ENCODE measurements at places on chromosomes 11 and 22.

- DNase-seq, result peak; percentile 42
These were observed 22.7 kb downstream of the YPEL1 start for GRCh38 chr22:21712751-21713427.

- DNase-seq, result no peak
These were observed 8.8 kb downstream of the OSBPL5 start for GRCh38 chr11:3156282-3156660.

GRCh38 chr22:31241936-31242335, 29.8 kb downstream of the LIMK2 start:
- no peak for DNase-seq

DNA sequence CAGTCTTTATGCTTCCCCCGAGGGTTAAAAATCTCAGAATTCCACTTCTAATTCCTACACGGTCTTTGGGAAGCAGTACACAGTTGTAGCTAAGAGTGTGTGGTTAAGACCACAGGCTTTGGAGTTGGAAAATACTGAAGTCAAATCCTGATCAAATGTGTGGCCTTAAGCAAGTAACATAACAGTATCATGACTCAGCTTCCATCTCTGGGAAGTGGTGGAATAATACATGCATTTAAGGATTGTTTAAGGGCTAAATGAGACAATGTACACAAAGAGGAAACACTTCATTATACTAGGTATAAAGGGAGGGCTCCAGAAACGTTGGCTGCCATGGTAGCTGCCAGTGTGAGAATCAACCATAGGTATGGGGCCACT, 71.5 kb downstream of the FAT3 start:
- no peak for DNase-seq

DNA sequence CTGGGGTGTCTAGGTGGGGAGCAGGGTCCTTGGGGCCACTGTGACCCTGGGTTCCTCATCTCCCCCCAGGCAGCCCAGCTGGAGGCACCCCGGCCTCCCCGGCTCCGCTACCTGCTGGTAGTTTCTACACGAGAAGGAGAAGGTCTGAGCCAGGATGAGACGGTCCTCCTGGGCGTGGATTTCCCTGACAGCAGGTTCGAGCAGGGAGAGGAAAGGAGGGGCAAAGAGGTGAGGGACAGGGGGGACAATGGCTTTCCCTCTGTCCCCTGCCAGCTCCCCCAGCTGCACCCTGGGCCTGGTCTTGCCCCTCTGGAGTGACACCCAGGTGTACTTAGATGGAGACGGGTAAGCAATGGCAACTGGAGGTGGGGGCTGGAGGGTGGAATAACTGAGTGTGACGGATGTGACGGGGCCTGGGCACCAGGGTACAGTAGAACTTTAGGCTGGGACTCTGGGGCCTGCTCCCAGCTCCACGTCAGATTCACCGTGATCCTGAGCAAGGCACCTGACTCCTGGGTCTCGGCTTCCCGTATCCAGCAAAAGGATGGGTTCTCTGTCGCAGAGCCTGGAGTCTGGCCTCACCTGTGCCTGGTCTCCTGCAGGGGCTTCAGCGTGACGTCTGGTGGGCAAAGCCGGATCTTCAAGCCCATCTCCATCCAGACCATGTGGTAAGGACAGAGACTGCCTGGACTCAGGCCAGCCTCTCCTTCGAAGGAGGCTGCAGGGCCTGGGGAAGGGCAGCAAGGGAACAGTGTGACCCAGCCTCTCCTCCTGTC, 3.6 kb downstream of the SSH3 start:
- DNase-seq, result no peak

DNA sequence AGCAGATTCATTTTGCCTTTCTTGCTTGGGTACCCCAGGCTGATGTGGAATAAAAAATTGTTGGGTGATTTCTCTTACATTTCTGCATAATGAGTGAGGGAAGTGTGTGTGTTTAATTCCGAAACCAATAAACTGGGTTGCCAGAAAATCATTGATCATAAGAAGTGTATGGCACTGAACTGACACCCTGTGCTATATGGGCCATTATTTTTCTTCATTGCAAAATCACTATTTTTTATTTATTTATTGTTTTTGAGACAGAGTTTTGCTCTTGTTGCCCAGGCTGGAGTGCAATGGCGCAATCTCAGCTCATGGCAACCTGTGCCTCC, 14.6 kb upstream of the HIKESHI start:
- DNase-seq, result no peak

DNA sequence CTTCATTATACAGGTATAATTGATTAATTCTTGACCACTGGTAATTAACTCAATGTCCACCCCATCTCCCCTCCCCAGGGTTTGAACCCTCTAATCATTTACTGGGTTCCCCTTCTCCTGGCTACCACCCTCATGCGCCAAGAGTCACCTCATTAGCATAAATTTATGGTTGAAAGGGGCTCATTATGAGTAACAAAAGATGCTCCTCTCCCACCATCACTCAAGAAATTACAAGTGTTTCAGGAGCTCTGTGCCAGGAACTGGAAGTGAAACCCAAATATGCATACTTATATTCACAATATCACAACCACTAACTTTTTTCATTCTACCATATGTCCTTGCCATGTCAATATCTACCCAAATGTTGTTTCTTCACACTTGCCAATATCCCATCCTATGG, 7.8 kb upstream of the STIP1 start:
- no peak for DNase-seq

GRCh38 chr11:15670520-15671070, 555.9 kb downstream of the INSC start:
- DNase-seq, result no peak

- DNase-seq, result peak; percentile 91
These were observed at the start of the genes DCDC1 and DNAJC24 for GRCh38 chr11:31369348-31370329. Gene DCDC1, minus strand, starts transcription at chr11:31369739. Its CDS starts 41,459 bp downstream, at chr11:31328280. Gene DNAJC24, plus strand, starts transcription at chr11:31369860. Its CDS starts 889 bp downstream, at chr11:31370749.

- DNase-seq, result no peak
These were observed 30.1 kb downstream of the ELFN2 start for GRCh38 chr22:37397226-37397625.

GRCh38 chr11:14327116-14327515, 31.9 kb downstream of the RRAS2 start:
- DNase-seq, result no peak

DNA sequence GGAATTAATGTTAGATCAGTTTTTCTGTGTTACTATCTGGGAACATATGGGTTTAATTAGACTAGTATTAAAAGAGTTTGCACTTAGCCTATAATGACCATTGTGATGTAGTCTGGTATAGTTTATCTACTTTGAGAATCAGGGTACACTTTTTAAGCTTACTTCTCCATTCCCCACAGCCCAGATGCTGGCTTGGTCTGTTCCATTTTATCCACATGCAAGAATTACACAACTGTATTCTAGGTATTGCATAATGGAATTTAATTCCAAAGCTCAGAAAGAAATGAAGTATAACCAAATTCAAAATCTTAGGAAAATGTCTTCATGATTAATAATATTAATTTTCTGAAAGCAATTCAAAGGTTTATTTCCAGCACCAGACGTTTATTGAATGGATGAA, 122.2 kb upstream of the PDGFD start:
- no peak for DNase-seq

GRCh38 chr11:128777369-128778011, 83.6 kb downstream of the FLI1 start:
- DNase-seq, result no peak

DNA sequence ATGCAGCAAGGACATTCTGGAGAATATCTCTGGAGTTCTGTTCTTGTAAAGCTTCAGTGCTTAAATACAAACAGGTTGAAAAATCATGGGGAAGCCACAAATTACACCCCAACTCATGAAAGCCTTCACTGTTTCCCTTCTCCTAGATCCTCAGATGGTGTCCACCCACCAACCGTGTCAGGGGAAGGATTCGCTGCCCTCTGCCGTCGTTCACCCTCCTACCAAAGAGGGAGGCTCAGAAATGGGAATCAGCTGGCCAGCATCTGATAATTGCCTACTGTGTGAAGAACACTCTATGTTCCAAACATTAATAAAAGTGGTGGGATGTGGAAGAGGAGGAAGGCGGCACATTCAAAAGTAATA, 7.4 kb upstream of the HEPACAM start:
- DNase-seq, result no peak

GRCh38 chr22:45968003-45968650, 8.8 kb downstream of the WNT7B start:
- no peak for DNase-seq

DNA sequence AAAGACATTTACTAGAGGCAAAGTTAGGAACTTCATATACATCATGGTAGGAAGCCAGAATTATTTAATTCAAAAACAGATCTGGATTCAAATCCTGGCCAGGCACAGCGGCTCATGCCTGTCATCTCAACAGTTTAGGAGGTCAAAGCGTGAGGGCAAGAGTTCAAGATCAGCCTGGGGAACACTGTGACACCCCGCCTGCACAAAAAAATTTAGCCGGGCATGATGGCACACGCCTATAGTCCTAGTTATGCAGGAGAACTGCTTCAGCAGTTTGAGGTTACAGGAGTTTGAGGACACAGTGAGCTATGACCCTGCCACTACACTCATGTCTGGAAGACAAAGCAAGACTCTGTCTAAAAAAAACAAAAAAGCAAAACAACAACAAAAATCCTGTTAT, 8.9 kb downstream of the MRTFA start:
- DNase-seq, result no peak

GRCh38 chr22:46731246-46732040, 6.6 kb downstream of the CERK start:
- no peak for DNase-seq

DNA sequence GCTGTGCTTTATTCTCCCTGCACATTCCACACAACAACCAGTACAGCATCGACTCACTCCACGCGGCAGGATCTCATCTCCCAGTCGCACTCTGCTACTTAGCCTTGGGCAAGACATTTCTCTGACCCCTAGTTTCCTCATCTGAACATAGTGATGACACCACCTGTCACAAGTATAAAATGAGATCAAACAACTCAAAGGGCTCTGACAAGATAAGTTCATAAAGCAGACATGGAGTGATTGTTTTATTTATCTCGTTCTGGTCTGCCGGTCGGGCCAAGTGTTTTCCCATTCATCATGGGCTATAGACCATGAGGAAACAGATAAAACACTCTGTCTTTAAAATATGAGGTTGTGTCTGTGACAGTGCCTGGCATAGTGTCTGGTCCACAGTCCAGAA, 35.0 kb downstream of the DSCAML1 start:
- no peak for DNase-seq

DNA sequence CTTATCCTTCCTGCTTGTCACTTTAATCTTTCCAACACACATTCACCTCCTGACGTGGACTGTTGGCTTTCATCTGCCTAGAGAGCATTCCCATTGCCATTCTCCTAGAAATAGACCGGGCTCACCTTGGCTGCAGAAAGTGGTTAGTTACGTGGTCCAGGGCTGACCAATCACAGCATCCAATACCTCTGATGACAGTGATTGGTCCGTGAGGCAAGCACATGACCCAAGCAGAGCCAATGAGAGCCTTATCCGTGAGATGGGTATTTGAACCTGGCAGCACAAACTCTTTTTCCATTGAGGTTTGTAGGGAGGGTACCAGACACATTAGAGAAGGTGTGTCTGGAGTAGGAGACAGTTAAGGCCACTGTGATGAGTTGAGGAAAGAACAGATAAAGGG, 85.8 kb downstream of the MIAT start:
- DNase-seq, result no peak

- DNase-seq, result no peak
These were observed 69.2 kb upstream of the OR9G4 start for GRCh38 chr11:56817661-56818060.

DNA sequence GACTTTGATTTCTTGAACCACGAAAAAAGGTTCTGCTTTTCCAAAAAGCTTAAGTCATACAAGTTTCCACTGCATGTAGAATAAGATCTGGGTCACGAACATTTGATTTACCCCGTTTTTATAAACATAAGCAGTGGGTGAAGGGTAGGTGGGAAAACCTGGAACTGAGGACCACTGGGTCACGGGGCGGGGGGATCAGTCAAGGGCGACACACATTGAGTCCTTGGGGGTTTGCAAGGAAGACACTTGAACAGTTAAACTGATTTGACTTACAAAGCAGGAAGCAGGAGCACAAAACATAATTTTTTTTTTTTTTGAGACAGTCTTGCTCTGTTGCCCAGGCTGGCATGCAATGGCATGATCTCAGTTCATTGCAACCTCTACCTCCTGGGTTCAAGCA, 10.9 kb downstream of the FADS3 start:
- no peak for DNase-seq

- no peak for DNase-seq
These were observed 29.1 kb upstream of the TMPRSS4 start for GRCh38 chr11:118047749-118048148.

DNA sequence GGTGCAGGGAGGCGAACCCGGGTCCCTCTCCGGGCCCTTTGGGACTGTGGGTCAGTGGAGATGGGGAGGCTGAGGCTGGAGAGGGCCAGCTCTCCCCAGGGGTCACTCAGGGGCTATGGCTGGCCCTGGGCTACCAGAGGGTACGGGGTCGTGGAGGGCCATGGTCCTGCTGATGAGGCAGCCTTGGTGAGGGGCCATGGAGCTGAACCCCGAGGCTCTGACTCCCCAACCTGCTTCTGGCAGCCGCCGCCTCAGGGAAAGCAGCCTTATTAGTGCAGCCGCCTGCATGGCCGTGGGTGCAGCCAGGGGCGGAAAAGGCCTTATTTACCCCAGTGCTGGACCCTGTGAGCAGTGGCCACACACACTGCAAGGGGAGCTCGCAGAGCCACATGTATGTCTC, 139.4 kb downstream of the MIAT start:
- DNase-seq, result no peak

- DNase-seq, result no peak
These were observed 6.4 kb downstream of the PRAME start for GRCh38 chr22:22552630-22553029.

DNA sequence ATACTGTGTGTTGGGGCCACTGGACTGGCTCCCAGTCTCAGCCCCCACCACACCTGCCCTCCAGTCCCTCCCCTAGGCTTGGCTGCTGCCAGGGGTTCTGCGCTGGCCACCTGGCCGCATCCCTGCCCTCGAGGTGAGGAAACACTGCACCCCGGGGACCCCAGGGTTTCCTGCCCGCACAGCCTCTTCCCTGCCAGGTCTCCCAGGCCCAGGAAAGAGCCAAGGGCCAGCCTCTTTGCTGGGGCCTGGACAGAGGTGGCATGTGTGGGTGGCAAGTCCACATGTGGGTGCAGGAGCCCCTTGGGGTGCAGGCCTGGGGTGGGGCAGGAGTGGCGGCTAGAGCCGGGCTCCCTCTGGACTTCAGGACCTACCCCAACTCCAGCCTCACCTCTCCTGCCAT, 2.5 kb downstream of the EPS8L2 start:
- no peak for DNase-seq

DNA sequence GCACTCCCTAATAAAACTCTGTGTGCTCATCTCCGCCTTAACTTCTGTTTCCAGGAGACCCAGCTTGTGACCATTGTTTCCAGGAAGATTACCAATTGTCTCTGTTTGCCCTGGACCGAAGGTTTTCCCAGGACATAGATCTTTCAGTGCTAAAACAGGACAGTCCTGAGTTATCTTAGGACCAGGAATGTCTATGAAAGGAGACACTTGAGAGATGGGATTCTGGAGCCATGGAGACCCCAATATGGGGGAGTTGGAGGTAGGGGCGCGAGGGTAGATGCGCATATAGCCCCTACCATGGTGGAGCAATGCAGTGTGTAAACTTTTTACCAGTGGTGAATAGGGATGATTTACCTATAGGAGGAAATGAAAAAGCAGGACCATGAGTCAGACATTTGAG, 10.2 kb upstream of the PRAME start:
- DNase-seq, result no peak
